ENCODE measurements at places on chromosomes 5 and 9.

DNA sequence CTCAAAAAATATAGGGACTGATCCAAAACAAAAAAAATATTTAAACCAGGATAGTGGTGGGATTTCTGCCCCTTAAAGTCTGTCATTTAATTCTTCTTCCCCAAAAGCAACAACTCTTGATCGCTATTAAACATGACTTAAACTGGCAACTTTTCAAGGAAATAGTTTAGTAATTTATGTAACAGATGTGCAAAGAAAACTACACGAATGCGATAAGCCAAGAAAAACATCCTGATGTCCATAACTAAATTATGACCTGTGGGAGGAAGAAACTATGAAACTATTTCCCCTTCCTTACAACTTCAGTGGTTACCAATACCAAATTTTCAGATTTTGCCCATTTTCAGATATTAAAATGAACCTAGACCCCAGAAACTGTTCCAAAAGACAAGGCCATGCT lies 31.5 kb downstream of the CLINT1 start:
- DNase-seq = no peak

GRCh38 chr9:121818841-121819427 lies 167.5 kb downstream of the DAB2IP start:
- no peak for DNase-seq

- no peak for DNase-seq
These were observed 235.8 kb upstream of the VLDLR start for GRCh38 chr9:2385746-2386145.

DNA sequence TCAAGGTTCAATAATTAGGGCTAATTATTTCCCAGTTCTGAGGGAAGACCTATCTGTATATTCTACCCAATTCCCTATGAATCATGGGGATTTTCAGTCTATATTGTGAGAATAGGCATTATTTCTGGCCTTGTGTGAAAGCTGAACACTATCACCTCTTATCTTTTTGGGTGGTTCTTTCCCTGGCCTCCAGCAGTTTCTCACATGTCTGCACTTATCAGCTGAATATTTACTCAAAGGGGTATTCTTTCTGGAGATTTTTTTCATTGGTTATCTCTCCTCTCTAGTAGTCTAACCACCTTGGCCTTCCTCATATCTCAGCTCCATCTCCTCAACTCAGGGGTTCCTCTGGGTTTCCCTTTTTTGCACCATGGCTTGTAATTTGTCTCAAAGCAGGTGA lies 64.9 kb upstream of the LIFR start:
- DNase-seq = no peak

DNA sequence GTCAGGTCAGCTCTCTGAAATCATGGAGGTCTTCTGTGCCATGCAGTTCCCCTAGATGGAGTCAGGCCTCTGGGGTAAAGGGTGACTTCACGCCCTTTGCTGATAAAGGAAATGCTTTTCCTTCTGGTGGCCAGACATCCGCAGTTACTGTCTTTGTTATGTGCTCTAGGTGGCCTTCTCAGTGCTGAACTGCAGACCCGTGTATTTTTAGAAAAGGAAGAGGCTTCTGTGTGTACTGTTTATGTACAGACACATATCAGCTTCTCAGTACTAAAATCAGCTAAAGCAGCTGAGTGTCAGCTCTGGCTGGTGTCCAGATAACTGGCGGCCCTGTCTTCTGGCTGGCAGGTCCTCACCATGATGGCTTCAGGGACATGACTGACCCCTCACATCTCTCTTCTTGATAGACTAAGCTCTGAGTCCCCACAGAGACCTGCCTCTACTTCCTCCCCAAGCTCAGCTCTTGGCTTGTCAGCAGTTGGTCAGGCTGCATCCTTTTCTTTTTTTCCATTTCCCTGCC lies 75.3 kb downstream of the ARHGAP26 start:
- DNase-seq = peak; percentile 74

DNA sequence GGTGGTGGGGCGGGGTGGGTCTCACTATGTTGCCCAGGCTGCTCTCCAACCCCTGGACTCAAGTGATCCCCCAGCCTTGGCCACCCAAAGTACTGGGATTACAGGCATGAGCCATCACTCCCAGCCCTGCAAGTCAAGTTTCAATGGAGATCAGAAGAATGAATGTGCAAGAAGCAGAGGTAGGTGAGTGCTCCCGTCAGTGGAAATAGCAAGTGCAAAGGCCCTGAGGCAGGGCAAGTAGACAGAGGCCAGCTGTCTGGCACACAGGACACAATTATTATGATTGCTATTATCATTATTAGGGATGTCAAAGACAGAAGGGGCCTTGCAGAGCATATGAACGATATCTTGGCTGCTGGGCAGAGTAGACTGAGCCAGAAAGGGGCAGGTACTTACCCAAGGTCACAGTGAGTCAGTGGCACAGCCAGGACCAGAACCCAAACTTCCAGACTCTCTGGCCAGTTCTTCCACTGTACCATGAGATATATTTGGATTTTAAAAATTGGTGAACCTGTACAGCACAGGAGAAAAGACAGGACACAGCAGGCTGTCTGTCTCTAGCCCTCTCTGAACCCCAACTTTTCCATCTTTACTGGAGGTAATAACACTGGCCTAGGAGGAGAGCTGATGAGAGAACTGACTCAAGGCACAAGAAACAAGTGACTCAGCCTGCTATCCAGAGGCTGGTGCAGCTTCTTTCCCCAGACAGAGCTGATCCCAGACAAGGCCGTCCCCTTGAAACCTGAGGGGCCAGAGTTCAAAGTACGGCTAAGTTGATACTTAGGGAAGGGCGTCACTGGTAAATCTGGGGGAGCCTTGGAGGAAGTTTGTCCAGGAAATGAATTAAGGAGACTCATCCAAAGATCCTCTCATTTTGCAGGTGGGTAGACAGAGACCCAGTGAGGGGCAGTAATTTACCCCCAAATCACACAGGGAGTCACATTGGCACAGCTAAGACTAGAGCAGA lies 1.4 kb downstream of the HDHD3 start:
- no peak for DNase-seq

DNA sequence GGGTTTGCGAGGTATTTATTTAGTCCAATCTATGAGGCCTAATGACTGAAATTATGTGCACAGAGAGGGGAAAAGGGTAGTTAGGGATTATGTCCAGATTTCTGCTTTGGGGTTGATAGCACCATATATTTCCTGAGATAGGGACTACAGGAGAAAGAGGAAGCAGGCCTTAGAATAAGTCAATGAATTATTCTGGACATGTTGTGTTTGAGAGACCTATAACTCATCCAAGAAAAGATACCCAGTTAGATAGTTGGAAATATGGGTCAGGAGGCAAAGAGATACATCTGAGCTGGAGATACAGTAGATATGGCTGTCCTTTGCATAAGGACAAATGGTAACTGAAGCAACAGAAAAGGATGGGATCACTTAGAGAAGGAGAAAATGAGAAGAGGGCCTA lies 53.1 kb downstream of the NR3C1 start:
- DNase-seq = no peak

Measured in Right ventricle myocardium superior (tissue), 1 donor.